ENCODE measurements at places on chromosomes 7 and 10.

DNA sequence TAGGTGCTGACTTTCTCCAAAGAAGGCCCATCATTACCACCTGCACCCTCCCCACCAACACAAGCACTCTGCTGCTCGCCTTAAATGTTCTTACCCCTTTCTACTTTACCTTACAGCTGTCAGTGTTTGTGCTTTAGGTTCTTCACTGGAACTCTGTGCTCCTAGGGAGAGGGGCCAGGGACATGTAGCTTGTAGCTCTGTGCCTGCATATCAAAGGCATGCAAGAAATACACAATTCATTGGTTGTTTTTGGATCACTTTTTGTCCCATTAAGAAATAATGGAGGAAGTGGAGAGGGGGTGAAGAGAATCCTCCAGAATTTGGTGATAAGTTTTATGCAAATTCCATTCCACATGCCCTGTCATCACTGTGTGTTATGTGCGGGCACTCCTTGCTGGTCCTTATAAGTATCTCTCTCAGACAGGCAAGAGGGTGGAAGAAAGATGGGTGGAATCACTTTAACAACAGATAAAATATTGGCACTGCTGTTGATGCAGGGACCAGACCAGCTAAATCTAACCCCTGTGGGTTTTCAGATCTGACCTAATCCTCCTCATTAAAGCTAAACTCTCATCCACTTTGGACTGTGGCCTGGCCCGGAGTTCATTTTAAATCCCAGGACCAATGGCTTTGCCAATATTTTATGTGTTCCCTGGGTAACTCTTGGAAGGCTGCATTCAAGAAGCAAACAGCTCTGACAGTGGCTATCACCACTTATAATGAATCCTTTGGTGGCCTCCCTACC lies 375.8 kb upstream of the NFE2L3 start:
- DNase-seq = no peak

GRCh38 chr10:71643904-71644303 lies 75.7 kb downstream of the C10orf105 start:
- DNase-seq = no peak

GRCh38 chr7:53604201-53604600 lies 568.8 kb downstream of the POM121L12 start:
- no peak for DNase-seq

DNA sequence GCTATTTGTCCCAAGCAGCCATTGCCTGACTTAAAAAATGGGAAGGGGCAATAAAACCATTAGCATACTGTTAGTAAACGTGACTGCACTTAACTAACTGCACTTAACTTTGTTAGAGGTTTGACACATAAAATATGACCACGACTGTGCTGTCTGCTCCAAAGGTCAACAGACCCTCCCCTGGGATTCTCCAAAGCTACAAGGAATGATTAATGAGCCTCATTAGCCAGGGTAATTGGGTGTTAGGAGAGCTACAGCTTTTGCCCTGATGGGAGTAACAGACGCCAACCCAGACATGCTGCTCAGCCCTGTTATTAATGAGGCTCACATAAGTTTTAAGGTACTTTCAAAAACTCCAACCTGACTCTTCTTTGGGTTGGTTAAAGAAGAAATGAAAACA lies 129.4 kb upstream of the PLPP4 start:
- no peak for DNase-seq

All from NCI-H1105 (cell line).